Large intestine (tissue), 12 donors: ENCODE measurements at places on chromosomes 16 and 17. TPM values are rescaled to one million over a fixed set of nuclear protein-coding genes. Genes with fewer than 3 reads are reported as not detected.

DNA sequence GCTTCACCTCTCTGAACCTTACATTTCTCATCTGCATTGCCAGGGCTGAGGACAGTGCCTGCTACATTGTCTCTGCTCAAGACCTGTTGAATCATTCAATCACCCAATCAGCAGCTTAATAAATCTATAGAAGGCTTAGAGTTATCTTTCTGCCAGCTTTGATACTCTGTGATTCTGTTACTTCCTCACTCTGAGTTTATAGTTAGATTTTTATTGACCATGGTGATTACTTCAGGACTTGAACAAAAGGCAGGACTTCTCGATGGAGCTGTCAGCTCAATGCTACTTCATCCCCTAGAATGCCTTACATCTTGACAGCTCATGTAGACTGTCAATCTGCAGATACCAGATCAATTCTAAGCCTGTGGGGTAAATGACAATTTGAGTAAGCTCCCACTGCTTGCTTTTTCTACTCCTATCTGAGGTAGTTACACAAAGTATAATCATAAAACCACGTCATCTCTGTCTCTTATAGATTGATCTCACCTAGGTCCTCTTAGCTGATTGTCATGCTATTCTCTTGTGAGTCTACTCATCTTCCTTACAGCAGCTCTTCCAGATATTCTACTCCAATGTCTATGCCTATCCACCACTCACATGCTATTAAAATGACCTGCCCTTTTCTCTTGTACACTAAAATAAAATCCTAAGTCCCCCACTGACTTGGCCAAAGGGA lies 318.3 kb upstream of the CA10 start:
- no peak for DNase-seq

GRCh38 chr17:65039336-65039988 lies 17.1 kb downstream of the GNA13 start:
- DNase-seq: peak; percentile 43

DNA sequence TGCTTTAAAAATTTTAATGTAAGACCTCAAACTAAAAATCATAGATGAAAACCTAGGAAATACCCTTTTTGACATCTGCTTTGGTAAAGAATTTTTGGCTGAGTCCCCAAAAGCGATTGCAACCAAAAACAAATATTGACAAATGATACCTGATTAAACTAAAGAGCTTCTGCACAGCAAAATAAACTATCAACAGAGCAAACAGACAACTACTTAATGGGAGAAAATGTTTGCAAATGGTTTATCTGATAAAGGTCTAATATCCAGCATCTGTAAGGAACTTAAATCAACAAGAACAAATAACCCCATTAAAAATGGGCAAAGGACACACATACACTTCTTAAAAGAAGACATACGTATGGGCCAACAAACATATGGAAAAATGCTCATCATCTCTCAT lies 242.5 kb downstream of the BCAS3 start:
- DNase-seq: no peak

DNA sequence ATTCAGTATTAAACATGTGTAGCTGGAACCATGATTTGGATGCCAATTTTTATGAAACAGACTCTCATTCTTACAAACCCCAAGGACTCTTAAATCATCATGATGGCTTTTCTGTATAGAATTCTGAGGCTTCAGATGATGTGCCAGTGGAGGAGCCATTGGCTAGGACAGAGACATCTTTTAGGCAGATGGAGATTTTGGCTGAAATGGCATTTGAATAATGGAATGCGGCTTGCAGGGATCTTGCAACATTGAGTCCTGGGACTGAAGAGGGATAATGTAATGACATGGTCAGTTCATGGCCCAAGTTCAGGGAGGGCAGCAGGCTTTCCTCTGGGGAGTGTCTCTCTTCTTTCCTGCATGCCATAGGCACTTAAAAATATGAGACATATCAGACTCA lies 172.4 kb downstream of the ABCA8 start:
- DNase-seq: no peak

DNA sequence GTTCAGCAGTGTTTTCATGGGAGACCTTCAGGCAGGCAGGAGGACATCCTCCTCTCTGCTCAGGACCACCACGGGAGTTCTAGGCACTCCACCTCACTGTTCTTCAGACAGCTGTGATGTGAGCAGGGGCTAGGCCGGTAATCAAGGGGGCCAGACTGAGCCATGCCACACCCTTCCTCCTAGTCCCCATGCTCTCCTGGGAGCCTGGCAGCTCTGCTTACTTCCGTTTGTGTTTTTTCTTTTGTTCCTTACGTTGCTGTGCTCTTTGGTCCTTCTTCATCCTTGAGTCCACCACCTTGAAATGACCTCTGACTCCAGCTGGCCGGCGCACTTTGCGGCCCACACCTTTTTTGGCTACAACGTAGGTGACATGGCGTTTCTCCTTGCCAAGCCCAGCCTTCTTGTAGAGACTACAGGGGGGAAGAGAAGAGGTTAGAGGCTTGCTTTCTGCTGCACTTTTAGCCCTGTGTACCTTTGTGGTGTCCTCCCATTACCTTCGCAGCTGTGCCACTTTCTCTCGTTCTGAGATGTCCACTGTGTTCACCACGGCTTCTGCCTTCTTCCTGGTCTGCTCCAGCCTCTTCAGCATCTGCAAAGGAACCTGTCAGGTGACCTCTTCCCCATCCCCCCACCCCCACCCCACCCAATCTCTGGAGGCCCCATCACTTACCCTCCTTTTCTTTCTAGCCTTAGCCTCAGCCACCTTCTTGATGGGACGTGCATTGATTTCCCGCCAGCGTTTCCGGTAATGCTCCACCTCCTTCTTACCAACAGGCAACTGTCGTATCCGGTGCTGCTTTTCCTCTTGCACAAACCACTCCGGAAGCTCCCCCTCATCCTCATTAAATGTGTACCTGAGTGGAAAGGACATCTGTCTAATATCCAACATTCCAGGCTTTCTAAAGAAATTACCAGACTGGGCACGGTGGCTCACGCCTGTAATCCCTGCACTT lies 7.4 kb upstream of the PSMC5 start:
- DNase-seq: no peak

DNA sequence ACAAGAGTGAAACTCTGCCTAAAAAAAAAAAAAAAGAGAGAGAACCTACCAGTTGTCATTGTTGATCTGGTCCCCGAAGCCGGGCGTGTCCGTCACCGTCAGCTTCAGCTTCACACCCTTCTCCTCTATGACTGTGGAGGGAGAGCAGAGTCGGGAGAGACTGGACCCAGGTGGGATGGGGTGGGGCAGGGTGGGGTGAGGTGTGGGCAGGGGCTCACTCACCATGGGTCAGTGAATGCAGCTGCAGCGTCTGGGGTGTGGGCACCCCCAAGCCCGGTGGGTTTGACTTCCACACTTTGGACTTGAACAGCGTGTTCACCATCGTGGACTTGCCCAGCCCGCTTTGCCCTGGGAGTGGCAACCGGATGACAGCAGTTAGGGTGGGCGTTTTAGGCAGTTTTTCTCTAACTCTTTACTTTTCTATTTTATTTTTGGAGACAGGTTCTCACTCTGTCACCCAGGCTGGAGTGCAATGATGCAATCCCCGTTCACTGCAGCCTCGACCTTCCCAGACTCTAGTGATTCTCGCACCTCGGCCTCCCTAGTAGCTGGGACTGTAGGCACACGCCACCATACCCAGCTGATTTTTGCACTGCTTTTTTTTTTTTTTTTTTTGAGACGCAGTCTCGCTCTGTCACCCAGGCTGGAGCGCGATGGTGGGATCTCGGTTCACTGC lies 2.2 kb downstream of the SEPTIN12 start:
- DNase-seq: no peak

GRCh38 chr17:13581925-13582324 lies 19.8 kb downstream of the HS3ST3A1 start:
- no peak for DNase-seq

GRCh38 chr17:15475631-15476354 lies 8.4 kb upstream of the CDRT4 start:
- DNase-seq: peak; percentile 63

DNA sequence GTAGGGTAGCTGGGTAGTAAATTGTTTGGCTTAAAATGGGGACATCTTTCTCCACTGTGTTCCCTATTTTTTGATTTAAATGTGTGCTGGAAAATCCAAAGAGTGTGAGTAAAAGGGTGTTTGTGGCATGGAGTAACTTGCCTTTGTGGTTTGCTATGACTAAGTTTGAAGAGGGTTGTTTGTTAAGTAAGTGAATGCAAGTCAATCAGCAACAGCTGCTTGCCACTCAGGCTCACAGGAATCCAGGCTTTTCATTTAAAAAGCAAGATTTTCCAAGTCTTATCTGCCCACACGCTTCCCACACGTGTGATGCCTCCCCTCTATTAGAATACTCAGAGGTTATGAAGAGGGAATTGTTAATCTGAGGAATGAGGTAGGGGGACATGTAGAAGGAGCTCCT lies 847.7 kb upstream of the RBFOX1 start:
- DNase-seq: no peak

DNA sequence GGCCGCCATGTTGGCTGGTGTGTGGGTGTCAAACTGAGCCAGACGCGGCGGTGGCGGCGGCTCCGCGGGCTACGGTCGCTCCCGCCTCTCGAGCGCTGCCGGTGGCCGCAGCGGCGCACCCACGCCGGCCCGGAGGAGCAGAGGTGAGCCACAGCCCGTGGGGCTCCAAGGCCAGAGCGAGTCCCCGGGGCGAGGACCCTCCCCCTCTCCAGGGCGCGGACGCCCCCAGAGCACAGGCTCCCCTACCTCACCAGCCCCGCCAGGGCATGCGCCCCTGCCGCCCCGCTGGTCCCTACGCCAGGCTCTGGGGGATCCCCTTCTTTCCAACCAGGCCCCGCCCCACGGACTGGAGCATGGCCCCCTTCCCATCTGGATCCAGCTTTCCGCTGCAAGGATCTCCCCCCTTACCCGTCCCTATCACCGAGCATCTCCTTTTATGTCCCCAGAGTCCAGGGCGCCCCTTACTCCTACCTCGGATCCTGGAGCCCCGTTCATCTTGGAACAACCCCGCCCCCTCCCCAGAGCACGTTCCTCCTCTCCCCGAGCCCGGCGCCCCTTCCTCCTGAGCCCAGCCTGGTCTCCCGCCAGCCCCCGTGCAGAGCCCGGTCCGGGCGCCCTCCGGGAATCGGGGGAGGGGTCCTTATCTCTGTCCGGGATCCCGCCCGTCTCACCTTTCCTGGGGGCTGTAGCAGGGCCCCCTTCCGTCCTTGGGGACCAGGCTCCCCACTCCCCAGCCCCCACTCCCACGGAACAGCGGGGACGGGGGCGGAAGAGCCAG lies 412 bp downstream of the EPN2 start:
- no peak for DNase-seq

GRCh38 chr16:24900230-24900629 lies 54.5 kb downstream of the SLC5A11 start:
- no peak for DNase-seq

DNA sequence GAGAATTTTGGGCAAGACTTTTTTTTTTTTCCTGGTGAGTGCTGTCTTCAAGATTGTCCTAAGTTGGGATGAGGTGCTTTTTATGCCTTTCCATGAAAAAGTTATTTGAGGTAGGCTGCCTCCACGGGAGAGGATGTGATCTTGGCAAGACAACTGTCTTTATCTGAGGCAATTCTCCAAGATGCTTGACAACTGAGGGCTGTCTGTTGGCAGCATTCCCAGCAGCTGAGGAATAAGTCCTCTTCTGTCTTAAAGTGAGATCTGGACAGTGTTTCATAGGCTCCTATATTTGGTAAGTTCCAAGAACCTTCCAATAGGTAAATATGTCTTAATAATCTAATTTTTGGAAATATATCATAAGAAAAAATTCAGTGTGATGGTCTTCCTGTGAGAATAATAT lies 662.0 kb downstream of the CDH11 start:
- no peak for DNase-seq

GRCh38 chr16:31262084-31262483 lies 2.3 kb downstream of the ITGAM start:
- DNase-seq: no peak

GRCh38 chr16:58346831-58347371 lies 45.4 kb upstream of the GINS3 start:
- no peak for DNase-seq

- DNase-seq: no peak
These were observed 207.0 kb downstream of the MSI2 start for GRCh38 chr17:57463103-57463885.

DNA sequence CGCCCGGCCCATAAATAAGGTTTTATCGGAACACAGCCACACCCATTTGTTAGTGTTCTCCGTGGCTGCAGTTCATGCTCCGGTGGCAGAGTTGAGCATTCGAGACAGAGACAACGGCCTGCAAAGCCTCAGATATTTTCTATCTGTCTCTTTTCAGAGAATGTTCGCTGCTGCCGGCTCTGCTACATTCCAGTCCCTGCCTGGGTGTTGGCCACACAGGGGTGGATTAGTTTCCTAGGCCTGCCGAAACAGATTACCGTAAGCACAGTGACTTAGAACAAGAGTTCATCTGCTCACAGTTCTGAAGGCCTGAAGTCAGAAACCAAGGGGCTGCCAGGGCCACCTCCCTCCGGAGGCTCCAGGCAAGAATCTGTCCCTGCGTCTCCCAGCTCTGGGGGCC lies 19.1 kb upstream of the GSG1L start:
- no peak for DNase-seq

DNA sequence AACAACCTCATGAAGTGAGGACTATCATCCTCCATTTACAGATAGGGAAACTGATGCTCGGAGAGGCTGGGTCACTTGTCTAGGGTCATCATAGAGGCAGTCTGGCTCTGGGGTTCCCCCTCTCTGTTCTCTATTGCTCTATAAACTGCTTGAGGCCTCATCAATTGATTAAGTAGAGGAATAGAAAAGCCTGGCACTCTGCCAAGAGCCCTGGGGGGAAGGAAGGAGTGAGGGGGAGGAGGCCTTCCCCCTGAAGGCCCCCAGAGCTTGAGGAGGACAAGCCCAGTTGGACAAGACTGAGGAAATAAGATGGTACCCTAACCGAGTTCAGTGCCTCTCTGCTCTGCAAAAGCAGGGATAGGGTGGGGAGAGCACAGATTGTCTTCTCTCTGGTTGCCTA lies 21.0 kb downstream of the SDK2 start:
- DNase-seq: no peak

DNA sequence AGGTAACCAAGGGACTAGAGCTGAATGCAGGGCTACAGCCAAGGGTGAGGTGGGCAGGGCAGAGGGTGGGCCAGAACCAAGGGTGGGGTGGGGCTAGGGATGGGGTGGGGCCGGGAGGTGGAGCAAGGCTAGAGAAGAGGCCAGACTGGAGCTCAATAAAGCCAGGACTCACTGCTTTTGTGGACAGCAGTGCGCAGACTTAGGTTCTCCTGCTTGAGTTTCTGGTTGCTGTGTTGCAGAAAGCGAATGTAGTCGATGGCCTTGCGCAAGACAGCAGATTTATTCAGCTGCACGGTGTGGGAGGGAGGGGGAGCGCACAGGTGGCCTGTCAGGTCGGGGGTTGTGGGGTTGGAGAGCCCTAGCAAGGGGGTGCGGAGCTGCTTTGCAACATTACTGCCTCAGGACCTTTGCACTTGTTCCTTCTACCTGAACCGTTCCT lies 18.7 kb downstream of the SREBF1 start:
- peak; percentile 48 for DNase-seq

KRTAP9-4 gene
- polyA plus RNA-seq: not detected

DPEP2 gene
- polyA plus RNA-seq: 1.6 TPM

PRSS8 gene
- polyA plus RNA-seq: 252 TPM

TLCD3B gene
- 3.2 TPM for polyA plus RNA-seq

DBNDD1 gene
- polyA plus RNA-seq: 9.5 TPM

CSH1 gene
- polyA plus RNA-seq: 0.30 TPM

KRT20 gene
- 31.7 TPM for polyA plus RNA-seq

VAC14 gene
- 40.3 TPM for polyA plus RNA-seq

SLC38A8 gene
- 0.12 TPM for polyA plus RNA-seq

CARD14 gene
- polyA plus RNA-seq: 3.2 TPM
